COR-L47 (cell line): ENCODE measurements at places on chromosomes 1 and 21.

DNA sequence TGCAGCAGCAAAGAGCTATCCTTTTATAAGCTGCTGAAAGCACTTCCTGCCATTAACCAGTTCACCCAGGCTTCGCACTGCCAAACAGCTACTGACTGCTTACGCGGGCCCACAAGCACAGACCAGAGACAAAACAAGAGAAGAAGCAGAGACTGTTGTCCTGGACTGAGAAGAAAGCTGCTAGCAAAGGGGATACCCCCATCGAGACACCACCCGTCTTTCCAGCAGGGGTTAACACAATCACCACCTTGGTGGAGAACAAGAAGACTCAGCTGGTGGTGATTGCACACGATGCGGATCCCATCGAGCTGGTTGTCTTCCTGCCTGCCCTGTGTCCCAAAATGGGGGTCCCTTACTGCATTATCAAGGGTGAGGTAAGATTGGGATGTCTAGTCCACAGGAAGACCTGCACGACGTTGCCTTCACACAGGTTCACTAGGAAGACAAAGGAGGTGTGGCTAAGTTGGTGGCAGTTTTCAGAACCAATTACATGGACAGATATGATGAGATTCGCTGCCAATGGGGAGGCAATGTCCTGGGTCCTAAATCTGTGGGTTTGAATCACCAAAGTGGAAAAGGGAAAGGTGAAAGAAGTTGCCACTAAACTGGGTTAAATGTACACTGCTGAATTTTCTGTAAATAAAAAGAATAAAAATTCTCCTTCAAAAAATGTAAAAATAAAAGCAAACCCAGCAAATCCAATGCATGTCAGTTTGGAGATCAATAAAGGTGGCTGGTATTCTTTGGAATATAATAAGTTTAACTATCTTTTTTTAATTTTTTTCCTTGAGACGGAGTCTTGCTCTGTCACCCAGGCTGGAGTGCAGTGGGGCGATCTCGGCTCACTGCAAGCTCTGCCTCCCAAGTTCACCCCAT is 1.2 kb downstream of the FMO5 start:
- DNase-seq, result no peak

DNA sequence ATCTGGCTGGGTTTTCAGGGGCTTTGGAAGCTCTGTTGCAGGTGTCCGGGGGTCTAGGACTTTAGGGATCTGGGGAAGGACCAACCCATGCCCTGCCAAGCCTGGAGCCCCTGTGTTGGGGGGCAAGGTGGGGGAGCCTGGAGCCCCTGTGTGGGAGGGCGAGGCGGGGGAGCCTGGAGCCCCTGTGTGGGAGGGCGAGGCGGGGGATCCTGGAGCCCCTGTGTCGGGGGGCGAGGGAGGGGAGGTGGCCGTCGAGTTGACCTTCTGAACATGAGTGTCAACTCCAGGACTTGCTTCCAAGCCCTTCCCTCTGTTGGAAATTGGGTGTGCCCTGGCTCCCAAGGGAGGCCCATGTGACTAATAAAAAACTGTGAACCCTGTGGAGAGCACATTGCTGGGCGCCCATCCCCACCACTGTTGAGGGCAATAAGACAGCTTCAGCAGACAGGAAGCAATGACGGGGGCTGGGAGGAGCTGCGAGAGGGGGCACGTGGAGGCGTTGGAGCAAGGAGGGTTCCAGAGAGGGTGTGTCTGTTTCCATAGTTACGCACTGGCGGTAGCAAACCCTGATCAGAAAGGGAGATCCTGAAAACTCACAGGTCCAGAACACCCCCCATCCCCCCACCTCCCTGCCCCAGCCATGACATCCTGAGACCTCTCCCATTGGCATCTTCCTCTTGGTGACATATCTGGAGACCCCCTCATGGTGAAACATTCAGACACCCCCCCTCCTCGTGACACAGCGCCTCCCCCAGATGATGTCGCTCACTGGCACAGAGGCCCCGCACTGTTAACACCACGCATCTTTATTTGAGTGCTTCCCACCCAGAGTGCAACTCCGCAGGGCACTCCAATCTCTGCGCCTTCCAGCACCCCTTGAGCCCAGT is 8.4 kb downstream of the MYBPH start:
- DNase-seq, result peak; percentile 17

DNA sequence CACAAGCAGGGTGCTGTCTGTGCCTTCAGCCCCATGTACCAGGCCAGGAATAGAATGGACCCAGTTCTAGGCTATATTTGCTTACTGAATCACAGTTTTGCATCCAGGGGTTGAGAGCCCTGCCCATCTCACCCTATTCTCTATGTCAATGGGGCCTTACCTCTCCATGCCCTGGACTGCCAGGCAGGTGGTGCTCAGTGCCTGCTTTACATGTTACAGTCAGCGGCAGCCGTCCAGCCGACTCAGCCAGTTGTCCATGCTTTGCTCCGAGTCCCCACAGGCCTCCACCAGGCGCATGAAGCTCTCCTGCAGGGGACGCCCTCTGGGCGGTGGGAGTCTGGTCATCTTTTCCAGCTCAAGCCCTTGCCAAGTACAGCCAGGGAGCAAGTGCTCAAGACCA is 12.2 kb upstream of the FAM167B start:
- no peak for DNase-seq

GRCh38 chr1:204878621-204879234 is 8.1 kb downstream of the NFASC start:
- no peak for DNase-seq

DNA sequence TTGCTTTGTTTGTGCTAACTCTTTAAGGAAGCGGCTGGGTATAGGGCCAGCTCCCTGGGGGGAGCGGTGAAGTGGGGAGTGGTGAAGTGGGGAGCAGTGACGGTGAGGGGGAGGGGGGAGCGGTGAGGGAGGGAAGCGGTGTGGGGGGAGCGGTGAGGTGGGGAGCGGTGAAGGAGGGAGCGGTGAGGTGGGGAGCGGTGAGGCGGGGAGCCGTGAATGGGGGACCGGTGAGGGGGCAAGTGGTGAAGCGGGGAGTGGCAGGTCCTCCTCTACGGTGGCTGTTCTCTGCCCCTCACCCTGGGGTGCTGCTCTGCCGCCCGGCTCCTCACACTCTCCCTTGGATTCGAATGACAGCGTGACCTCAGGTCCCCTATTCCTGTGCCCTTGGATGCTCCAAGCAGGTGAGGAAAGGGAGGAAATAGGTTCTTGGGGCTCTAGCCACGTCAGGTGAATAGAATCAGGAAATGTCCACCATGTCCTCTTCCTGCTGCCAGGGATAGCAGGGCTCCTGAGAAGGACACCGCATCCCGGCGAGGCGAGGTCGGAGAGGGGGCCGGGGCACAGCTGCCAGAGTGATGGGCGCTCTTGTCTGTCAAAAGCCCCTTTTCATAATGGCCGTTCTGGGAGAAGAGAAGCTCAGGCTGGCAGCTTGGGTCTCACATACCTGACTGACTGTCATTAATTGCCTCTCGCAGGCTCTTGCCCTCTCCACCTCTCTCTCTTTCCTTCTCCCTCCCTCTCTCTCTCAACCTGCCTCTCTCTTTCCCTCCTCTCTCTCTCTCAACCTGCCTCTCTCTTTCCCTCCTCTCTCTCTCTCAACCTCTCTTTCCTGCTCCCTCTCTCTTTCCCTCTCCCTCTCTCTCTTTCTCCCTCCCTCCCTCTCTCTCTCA is 134.2 kb downstream of the PGBD5 start:
- no peak for DNase-seq

- no peak for DNase-seq
Observed at GRCh38 chr1:114318961-114319360, 165.3 kb upstream of the SYT6 start.

- DNase-seq, result no peak
Observed at GRCh38 chr1:151293093-151293492, 11.0 kb downstream of the ZNF687 start.

- DNase-seq, result no peak
Observed at GRCh38 chr1:80645621-80646020, 1155.1 kb upstream of the ADGRL2 start.

- DNase-seq, result no peak
Observed at GRCh38 chr1:111983500-111983899, 6.0 kb downstream of the KCND3 start.

GRCh38 chr1:114386129-114387009 is 124.6 kb downstream of the TRIM33 start:
- DNase-seq, result no peak

GRCh38 chr1:159077120-159077961 is 775 bp upstream of the AIM2 start:
- no peak for DNase-seq

- no peak for DNase-seq
Observed at GRCh38 chr1:19079541-19080472, 123.3 kb upstream of the IFFO2 start.

DNA sequence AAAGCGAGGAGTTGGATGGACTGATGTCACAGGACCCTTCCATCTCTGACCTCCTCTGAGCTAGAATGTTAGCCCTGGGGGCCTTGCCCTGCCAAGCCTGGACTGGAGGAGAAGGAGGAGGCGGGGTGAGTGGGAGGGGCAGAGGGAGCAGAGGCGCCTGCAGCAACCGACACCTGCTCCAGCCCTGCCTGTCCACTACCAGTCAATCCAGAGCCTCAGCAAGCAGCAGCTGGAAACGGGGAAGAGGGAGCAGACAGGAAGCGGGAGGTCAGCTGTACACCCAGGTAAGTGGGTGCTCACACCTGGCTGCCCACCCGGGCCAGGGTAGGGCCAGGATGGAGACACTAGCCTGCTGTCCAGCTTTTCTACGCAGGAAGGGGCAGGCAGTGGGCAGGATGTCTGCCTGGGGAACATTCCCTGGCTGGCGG is at the start of gene IGFN1:
Gene IGFN1 (plus strand): TSS at position 201 of the 428 bp plus-strand sequence. CDS start 2,470 bp downstream, outside the sequence.
- DNase-seq, result no peak

- DNase-seq, result no peak
Observed at GRCh38 chr1:185663332-185663731, 70.9 kb upstream of the HMCN1 start.

DNA sequence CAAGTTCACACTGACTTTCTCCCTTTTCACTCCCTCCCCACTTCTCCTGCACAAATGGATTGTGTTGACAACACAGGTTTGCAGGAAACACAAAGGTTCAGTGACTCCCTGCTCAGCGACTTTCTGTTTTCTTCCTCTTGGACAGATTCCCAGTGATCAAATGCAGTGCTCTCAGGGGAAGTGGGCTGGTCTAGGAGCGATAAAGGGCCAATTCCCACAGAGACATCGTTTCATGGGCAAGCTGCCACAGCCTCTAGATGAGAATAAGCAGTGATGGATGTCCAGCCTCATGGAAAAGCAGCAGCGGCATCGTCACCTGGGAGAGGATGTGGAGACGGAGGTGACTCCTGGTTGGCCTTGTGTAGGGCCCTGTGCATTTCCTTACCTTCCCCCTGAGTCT is 30.6 kb downstream of the FYB2 start:
- DNase-seq, result peak; percentile 87

GRCh38 chr1:41640756-41641474 is 156.4 kb upstream of the EDN2 start:
- no peak for DNase-seq

DNA sequence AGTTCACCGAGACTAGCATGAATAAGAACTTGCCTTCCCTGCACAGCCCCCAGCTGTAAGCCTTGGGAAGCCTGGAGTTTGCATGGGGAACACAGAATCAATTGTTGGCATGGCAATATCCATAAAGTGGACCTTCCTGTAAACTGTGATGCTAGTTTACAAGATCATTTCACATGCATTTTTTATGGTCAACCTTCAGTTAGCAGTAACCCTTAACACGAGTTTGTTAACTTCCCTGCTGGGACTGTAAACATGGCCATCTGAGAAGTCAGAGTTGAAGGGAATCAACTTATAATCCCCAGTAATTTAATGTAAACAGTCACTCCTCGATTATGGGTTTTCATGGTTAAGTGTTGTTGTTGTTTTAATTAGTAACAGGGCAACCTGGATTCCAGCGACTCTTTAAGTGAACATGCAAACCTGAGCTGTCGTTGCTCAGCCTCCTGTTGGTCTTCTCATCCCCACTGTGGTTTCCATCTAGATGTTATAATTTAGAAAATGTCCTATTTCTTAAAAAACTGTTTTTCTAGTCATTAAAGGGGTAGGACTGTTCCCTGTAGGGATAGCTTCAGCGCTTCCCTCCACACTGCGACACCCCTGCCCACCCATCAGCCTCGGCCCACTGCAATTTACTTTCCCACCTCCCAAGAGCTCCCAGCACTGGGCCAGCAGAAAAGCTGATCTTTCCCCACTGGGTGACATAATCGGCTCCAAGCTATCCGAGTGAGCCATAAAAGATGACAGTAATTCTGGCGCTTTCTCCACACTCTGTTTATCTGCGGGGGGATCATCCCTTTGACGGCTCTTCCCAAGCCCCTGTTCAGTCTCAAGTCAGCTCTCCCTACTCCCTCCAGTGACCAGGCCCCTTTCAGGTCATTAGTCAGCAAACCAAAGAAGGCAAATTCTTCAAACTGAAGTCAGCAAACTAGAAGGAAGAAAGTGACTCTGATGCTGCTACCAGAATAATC is 107.6 kb upstream of the IPO9 start:
- no peak for DNase-seq

GRCh38 chr1:221834698-221835513 is 93.0 kb upstream of the DUSP10 start:
- DNase-seq, result no peak

GRCh38 chr1:35030756-35031446 is 844 bp downstream of the ZMYM6 start:
- no peak for DNase-seq

- no peak for DNase-seq
Observed at GRCh38 chr1:37410105-37410504, 64.3 kb upstream of the ZC3H12A start.

DNA sequence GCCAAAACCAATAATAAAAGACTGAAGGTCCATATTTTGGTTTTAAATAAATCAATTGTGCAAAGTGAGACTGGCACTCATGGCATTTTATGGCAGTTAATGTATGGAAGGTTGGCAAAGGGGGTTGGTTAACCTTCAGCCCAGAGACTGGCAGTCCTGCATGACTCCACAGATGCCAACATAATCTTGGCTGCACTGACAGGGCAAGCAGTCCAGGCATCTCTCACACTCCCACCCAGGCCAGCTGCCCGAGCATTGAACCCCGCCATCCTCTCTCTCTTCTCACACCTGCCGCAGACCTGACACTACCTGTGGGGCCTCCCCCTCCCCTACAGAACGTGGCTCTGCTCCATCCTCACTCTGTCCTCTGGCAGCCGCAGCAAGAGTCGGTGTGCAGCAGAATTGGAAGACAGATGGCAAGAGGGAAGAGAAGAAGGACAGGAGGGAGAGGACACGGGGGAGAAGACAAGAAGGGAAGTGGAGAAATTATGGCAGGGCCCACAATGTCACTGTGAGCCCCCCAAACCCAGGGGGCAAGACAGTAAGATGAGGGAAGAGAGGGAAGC is 43.7 kb downstream of the ITPKB start:
- no peak for DNase-seq
